ENCODE measurements at places on chromosomes 2 and 18.

- DNase-seq, result no peak
Measured at GRCh38 chr18:21134895-21135294, 23.3 kb upstream of the ROCK1 start.

DNA sequence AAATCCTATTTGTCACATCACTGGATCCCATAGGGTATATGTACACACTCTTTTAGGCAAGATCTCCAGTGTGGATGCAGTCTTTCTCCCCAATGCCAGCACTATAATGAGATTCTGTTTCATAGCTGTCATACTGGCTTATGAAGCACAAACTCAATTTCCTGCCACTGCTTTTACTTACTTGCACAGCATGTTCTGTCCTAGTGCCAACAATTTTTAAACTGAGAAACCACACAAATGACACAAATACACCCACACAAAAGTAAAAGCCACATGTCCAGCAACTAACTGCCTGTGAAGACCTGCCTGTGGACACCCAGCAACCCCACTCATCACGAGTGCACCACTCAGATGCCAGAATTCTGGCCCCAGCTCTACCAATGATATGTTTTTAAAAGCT lies 29.6 kb upstream of the RNU4ATAC start:
- no peak for DNase-seq

DNA sequence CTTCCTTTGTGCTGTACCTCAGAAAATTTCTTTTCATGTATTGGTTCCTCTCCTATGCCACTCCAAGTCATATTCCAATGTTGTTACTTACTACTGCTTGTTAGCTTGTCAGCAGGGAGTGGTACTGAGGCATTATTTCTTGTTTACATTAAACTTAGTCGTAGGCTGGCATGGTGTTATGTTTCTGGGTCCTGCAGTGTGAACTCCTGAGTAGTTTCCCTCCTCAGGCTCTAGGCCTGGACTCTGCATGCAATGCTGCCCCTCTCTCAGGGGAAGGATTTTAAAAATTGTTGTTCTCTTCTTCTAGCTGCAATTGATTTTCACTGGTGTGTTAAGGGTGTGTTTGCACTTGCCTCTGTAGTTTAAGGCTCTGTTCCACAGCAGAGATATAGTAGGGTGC lies 671.6 kb downstream of the PLCL1 start:
- no peak for DNase-seq

- no peak for DNase-seq
Measured at GRCh38 chr2:191363267-191363666, 118.1 kb downstream of the MYO1B start.

DNA sequence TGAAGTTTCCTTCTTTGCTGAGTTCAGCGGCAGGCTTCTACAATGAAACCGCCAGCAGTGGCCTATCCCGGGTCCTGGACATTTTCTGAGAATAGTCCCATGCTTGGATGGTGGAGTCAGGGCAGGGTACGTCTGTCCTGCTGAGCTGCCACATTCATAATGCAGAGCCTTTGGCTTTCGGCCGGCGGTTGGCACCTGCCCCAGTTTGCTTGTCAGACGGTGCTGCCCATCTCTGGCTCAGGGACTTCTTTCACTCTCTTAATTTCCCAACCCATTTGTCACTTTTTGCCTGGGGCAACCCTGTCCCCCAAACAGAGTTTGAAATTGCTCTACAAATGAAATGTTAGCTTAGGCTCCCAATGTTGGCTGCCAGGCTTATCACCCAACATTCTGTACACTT lies 57.2 kb downstream of the SOX11 start:
- no peak for DNase-seq

- DNase-seq, result no peak
Measured at GRCh38 chr2:73249636-73250035, 15.5 kb downstream of the CCT7 start.

DNA sequence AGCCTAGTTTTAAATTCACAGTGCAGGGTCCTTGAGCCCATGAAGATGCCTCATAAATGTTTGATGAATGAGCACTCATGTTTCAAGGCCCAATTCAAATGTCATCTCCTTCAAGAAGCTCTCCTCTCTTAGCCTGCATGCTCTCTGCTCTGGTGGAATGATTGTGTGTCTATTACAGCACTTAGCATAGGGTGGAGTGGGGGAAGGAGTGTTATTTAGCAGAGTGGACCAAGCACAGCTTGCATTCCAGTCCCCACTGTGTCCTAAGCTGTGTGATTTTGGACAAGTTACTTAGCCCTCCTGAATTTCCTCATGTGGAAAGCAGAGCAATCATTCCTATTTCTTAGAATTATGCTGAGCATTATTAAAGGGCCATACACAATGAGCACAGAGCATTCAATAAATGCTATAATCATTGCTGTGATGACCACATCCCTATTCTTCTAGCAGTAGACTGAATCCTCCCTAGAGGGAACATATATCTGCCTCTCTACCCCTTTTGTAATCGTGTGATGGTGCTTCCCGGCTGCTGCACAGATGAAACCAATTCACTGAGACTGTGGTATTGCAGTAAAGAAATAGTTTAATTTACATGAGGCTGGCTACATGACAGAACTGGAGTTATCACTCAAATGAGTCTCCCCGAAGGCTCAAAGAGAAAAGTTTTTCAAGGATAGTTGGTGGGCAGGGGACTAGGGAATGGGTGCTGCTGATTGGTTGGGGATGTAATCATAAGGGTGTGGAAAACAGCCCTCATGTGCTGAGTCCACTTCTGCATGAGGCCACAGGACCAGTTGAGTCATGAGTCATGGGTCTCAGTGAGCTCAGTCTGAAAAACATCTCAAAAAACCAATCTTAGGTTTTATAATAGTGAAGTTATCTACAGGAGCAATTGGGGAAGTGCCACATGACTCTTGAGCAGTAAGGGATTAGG lies 173.4 kb upstream of the NDUFV2 start:
- DNase-seq, result no peak

DNA sequence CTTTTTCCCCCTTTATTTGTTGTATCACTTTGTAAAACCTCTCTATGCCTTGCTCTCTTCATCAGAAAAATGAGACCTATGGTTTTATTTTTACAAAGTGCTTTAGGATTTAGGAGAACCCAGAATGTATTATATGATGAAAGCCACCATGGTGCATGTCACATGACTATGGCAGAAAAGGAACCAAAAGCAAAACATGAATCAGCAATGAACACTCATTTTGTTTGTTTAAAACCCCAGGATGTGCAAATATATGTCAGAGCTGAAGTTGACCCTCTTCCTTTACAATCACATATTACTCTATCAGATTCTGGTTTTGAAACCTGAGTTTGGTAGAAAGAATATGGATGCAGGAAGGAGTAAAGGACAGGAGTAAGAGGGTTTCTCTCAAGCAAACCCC lies 70.0 kb downstream of the FIGN start:
- no peak for DNase-seq

DNA sequence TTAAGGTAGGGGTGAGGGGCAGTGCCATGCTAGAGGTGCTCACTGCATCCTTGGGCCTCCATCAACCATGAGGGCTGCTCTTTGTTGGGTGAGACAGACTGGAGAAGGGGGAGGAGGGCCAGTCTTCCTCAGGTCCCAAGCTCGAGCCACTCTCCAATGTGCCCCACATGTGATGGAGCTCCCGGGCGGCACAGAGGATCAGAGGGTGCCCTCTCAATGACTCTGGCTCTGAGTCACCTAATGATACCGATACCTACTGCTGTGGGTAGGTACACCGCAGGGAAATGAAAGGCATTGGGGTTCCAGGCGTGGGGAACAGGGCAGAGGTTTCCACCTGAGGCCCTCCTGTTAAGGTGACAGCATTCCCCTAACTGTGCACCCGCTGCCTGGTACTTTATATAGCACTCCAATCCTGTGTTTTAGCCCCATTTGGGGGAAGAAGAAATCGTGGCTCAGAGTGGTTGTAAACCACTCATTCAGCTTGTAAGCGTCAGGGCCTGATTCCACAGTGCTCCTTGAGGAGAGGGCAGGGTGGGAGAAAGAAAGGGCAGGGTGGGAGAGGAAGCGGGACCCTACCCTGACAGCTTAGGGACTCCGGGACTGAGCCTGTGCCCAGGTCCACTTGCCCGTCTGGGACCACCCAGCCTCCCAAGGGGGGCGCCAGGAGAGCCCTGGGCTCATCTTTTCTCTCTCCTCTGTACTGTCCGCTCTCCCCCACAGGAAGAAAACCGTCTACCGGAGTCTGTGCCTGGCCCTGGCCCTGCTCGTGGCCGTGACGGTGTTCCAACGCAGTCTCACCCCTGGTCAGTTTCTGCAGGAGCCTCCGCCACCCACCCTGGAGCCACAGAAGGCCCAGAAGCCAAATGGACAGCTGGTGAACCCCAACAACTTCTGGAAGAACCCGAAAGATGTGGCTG lies 1.8 kb downstream of the B3GNT7 start:
- DNase-seq, result no peak

- DNase-seq, result no peak
Measured at GRCh38 chr2:130388221-130388907, 32.5 kb downstream of the PTPN18 start.
